NCI-H748 treated with DMSO at 0.1 percent for 48 hours (cell line): ENCODE measurements at places on chromosomes 11 and 22.
A peak's percentile ranks its signal among the peaks of the same experiment; 100 is the strongest.

DNA sequence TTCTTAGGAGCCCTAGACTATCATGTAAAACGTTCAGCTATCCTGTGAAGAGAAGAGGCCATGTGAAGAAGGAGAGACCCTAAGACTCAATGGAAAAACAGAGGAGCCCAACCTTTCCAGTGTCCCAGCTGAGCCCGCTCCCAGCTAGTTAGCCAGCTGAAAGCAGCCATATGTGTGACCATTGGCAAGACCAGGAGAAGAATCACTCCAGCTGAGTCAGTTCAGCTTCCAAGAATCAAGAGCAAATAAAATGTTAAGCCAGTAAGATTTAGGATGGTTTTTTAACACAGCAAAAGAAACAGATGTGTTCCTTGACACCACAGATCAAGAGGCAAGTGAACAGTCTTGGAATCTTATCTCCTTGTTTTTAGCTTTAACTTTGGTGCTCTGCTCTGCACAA lies 108.0 kb downstream of the CCDC81 start:
- DNase-seq = no peak

DNA sequence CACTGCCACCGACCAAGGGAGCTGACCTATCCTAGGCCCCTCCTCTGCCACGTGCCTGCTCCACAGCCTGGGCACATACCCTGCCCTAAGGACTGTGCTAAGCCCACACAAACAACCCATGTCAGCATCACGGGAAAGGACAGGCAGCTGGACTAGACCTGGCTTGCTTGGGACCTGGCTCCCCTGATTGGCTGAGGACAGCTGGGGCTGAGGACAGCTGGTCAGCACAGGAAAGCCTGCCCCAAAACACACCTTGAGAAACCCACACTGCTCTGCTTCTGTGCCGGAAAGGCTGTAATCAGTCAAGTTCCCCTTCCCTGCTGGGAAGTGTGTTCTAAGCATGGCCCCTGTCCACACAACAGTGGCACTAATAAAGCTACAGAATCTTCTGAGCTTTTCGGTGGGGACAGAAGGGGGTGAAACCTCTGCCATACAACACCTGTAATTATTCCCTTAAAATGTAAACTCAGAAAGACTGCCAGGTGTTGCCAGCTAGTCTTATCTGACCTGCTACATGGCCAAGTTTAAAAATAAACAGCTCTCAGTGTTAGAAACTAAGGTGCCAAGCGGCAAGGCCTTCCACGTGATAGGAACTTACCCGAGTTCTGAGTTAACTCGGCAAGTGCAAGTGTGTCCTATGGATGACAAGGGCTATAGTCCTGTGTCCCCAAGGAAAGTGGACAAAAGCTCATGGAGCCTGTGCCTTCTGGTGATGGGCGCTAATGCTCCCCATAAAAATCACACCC lies 35.7 kb upstream of the ARFGAP3 start:
- no peak for DNase-seq

DNA sequence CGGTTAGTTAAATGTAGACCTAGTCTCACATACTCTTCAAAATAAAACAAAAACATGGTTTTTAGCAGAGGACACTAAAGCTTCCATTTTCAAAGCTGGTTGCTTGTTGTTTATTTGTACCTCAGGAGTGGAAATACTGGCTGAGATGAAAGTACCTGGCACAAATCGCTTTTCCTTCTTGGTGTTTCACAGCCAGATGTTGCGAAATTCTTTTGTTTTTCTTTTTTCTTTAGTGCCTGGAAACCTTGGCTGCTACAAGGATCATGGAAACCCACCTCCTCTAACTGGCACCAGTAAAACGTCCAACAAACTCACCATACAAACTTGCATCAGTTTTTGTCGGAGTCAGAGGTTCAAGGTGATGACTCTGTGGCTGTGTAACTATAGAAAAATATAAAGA lies 48.3 kb downstream of the KREMEN1 start:
- no peak for DNase-seq

GRCh38 chr11:18731949-18732821 lies 6.2 kb upstream of the IGSF22 start:
- DNase-seq = peak; percentile 7

DNA sequence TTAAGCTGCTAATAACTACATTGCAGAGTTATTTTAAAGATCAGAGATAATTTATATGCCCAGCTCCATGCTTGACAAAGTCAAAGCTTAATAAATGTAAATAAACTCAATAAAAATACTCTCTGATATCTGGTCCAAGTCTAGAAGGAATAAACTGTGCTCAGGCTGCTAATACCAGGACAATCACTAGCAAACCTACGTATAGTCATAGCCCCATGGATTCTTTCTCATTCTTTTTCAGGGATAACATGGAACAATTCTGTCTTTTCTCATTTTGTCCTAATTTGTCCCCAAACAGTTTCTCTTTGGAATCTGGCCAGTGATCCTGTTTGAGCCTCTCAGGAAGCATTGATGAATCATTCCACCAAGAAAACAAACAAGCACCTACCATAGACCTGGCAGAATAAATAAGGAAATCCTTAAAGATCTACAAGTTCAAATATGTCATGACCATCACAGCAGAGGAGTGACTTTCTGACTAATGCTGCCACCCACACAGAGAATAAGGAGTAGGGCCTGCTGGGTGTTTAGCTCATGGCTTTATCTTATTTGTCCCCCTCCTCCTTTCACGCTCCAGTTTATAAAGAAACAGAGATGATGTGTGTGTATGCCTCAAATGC lies 14.1 kb upstream of the B3GNT6 start:
- no peak for DNase-seq

GRCh38 chr11:44008698-44009097 lies 39.1 kb upstream of the ACCSL start:
- no peak for DNase-seq

DNA sequence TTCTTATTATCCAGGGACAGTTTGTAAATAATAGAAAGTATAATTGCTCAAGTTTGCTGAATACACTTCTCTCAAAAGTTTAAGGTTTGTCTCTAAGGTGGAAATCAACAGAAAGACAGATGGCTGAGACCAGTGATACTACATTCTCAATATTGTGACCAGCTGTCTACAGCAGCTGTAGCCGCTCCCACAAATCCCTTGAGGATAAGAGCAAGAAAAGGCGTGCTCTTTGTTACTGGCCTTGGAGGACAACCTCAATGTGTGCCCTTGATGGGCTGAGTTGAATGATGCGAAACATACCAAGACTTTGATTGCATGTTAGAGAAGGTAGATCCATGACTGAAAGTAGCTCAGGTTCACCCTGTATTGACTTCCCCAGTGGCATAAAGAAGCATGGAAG lies 6.1 kb downstream of the OR6M1 start:
- no peak for DNase-seq

GRCh38 chr11:76087749-76088148 lies 118.6 kb downstream of the WNT11 start:
- no peak for DNase-seq

DNA sequence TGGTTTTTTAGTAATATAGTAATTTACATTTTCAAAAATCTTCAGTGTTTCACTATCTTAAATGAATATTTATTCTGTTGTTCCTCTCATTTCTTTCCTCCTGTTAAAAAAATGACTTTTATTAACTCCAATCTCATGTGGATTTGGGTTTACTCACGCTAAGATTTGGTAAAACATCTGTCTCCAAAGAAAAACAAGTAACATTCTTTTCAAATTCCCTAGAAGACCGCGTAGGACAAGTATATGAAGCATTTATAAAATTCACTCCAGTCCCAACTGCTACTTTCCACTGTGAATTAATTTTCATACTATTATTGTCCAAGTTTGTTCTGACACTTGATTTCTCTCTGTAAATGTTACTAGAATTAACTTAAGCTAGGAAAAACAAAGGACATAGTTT lies 26.2 kb downstream of the SBF2 start:
- no peak for DNase-seq

- DNase-seq = no peak
Measured at GRCh38 chr22:39332441-39333064, 13.1 kb upstream of the RPL3 start.

- no peak for DNase-seq
Measured at GRCh38 chr22:24401931-24402367, 25.4 kb upstream of the ADORA2A start.

DNA sequence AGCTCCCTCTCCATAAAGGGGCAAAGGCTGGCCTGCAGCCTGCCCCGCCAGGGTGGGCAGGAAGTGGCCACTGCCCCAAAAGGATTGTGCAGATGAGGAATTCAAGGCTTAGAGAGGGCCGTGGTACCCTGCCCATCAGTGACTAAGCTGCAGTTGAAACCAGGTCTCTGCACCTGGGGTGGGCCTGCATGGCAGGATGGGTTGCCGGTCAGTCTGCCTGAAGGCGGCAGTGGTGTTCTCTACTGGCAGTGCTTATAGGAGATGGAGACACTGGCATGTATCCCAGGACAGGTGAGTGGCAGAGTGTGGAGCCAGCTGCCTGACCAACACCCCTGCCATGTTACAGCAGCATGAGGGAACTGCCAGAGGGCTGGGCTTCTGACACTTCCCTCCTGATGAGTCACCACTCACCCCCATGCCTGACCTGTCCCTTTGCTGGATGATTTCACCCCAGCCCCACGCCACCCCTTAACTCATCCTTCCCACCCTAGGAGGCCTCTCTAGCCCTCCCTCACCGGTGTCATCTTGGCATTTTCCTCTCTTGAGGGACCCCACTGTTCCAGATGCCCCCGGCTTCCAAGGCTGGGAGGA lies 70.2 kb upstream of the LMO1 start:
- no peak for DNase-seq

DNA sequence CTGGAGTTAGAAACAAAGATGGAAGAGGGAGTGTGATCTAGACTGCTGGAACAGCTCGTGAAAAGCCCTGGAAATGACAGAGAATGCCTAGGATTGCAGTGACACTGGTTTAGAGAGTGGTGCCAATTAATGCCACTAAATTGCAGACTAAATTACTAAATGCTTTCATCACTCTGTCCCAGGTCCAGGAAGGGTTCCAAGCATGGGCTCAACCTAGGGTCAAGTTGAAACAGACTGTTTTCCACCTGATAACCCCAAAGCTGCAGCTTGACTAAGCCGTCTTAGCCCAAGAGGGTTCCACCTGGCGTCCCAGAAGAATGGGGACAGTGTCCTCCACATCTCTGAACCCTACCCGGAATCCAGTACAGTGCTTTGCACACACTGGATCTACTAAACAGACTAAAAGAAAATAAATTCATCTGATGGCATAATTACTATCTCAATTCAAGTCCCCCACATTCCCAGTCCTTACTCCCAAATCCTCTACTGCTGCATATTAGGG lies 1.1 kb upstream of the CRY2 start:
- DNase-seq = no peak

DNA sequence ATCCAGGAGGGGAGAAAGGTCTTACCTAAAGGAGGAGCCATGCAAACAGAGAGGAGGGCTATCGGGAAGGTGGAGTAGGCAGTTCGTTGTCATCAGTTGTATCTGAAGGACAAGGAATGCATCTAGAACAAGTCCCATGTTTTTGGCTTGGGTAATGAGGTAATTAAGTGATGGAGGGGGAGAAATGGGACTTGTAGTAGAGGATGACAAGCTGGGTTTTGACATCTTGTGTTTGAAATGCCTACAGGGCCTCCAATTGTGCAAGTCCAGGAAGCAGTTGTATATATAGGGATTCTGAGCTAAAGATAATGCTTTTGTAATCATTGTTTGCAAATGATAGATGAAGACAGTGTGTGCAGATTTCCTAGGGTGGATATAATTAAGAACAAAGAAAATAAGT lies 622.8 kb downstream of the NTM start:
- no peak for DNase-seq

GRCh38 chr11:73958521-73959141 lies 7.8 kb downstream of the DNAJB13 start:
- no peak for DNase-seq

DNA sequence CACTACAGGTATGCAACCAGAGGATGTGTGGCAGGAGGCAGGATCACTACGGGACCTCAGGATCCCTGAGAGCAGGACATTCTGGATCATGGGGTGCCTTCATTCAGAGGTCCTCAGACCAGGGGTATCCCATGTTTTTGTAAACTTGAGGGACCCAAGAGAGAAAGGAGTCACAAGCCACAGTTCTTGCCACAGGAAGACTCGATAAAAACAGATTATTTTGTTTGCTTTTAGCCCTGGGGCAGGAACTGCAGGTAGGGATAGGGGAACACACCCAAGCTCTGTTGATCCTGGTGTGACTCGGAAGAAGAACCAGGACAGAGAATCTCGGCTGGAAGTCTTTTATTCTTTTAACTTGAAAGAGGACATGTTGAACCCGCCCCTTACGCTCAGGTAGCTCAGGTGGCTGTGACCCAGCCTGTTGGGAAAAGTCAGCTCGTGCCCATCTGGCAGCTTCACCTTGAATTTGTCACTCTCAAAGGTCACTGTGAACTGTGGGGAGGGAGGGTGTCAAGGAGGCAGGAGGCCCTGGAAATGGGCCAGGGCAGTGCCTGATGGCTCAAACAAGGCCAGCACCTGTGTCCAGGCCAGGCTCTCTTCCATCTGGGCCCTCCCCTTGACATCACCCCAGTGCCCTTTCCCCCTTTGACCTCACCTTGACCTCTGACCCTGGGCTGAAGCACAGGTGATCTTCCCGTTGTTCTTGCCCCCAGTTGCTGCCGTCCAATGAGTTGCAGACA lies 9.8 kb downstream of the LGALS2 start:
- no peak for DNase-seq

GRCh38 chr11:123357990-123358827 lies 71.9 kb upstream of the GRAMD1B start:
- DNase-seq = no peak

- no peak for DNase-seq
Measured at GRCh38 chr11:65722261-65722660, 1.7 kb upstream of the RNASEH2C start.

DNA sequence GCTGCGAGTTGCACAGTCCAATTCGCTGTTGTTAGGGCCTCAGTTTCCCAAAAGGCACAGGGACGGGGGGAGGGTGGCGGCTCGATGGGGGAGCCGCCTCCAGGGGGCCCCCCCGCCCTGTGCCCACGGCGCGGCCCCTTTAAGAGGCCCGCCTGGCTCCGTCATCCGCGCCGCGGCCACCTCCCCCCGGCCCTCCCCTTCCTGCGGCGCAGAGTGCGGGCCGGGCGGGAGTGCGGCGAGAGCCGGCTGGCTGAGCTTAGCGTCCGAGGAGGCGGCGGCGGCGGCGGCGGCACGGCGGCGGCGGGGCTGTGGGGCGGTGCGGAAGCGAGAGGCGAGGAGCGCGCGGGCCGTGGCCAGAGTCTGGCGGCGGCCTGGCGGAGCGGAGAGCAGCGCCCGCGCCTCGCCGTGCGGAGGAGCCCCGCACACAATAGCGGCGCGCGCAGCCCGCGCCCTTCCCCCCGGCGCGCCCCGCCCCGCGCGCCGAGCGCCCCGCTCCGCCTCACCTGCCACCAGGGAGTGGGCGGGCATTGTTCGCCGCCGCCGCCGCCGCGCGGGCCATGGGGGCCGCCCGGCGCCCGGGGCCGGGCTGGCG lies at the start of gene BCR:
Gene BCR, plus strand, starts transcription at position 209 of the 592 bp plus-strand sequence. CDS start 452 bp downstream, outside the sequence.
- no peak for DNase-seq
